Spinal cord (tissue), 10 donors: ENCODE measurements at places on chromosomes 5 and 9.

DNA sequence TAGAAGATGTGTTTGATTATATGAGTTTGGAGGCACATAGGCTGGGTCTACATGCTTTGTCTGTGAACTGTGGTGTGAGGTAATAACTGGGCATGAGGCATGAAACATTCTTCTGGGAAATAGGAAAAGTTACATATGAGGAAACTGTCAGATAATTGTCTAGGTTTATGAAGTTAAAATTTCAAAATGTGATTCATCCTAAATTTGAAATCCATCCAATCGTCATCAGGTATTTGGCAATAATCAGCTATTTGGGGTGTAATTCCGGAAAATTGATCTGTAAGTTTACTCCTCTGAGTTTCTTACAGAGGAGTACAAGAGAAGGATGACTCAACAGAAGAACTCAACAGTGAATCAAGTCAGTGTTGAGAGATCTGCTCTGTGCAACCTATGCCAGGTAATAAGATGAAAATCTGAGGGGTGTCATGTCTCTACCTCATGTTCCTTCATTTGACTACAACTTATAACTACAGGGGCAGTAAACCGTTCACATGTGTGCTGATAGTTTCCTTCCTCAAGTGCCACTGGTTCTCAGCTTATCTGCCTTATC is 1171.6 kb upstream of the CDH18 start:
- DNase-seq, result no peak

DNA sequence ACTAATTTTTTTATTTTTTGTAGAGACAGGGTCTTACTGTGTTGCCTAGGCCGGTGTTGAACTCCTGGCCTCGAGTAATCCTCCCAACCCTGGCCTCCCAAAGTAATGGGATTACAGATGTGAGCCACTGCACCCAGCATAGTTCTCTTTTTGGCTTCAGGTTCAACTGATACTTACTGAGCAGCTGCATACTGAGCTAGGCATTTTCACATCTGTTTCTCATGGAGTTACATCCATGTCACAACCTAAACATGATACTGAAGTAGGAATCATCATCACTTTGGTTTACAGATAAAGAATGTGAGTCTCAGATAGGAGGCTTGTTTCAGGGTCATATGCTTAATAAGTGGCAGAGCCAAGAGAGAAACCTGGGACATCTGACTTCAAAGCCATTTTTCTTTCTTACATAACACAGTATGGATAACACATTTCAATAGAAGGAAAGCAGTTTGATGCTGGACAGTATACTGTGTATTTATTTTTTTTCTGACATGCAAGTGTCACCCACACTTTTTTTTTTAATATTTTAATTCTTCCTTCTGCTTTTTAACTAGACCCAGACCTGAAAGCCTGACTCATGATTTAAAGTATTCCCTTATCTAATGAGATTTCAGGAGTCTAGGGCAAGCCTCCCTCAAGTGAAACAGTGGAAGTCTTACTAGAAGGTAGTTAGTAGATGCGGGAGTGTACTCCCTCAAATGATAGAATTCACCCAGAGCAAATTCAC is 90.8 kb downstream of the HACD4 start:
- no peak for DNase-seq

- DNase-seq, result no peak
Measured at GRCh38 chr5:138461343-138462125, 3.7 kb upstream of the EGR1 start.

- no peak for DNase-seq
Measured at GRCh38 chr9:78365748-78366697, 69.1 kb downstream of the PSAT1 start.

GRCh38 chr9:4923141-4923540 is 61.9 kb upstream of the JAK2 start:
- DNase-seq, result no peak

- DNase-seq, result no peak
Measured at GRCh38 chr9:133029994-133030316, 842 bp upstream of the GTF3C5 start.

GRCh38 chr5:152686931-152687330 is 281.9 kb upstream of the NMUR2 start:
- DNase-seq, result no peak

- DNase-seq, result no peak
Measured at GRCh38 chr9:129336130-129336528, 158.1 kb upstream of the IER5L start.
